ENCODE measurements at places on chromosomes 11 and 22.

DNA sequence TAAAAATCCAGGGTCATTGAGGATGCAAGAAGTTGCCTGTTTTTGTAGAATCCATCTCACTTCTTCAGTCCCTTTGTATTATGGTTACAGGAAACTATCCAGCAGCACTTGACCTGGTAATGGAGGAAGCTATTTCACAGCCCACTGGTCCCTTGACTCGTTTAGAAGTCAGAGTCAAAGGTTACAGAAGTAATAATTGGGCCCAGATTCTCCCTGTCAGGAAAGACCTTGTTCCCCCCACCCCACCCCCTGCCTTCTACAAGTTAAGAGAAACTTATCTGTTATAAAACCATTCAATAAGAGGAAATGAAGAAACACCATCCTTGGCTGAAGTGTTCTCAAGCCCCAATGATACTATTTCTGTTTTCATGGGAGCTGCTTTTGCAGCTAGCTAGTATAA lies 65.8 kb downstream of the CSTPP1 start:
- DNase-seq, result no peak

DNA sequence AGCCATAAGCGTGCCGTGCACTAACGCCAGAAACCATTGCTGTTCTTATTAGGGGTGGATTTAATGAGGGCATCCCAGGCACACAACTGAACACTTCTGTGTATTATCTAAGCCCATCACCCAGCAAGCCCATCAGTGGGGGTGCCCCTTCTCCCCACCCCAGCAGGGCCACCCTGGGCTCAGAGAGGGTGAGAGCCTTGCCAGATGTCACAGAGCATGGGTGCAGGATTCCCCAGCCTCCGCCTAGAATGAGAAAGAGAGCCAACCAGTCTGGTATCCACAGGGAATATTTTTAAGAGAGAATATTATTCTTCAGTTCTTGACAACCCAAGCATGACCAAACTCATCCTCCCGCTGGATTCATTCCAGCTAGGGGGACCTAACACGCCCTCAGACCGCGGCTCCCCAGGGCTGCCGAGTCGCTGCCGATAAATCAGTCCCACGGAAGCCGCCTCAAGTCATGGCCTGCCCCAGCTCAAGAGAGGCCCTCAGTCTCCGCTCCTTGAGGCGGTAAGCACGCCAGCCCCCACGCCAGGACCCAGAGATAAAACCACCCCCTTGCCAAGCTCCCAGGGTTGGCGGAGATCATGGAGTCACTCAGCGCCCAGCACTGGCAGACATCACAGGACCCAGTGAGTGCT lies 47.2 kb downstream of the MN1 start:
- DNase-seq, result no peak

DNA sequence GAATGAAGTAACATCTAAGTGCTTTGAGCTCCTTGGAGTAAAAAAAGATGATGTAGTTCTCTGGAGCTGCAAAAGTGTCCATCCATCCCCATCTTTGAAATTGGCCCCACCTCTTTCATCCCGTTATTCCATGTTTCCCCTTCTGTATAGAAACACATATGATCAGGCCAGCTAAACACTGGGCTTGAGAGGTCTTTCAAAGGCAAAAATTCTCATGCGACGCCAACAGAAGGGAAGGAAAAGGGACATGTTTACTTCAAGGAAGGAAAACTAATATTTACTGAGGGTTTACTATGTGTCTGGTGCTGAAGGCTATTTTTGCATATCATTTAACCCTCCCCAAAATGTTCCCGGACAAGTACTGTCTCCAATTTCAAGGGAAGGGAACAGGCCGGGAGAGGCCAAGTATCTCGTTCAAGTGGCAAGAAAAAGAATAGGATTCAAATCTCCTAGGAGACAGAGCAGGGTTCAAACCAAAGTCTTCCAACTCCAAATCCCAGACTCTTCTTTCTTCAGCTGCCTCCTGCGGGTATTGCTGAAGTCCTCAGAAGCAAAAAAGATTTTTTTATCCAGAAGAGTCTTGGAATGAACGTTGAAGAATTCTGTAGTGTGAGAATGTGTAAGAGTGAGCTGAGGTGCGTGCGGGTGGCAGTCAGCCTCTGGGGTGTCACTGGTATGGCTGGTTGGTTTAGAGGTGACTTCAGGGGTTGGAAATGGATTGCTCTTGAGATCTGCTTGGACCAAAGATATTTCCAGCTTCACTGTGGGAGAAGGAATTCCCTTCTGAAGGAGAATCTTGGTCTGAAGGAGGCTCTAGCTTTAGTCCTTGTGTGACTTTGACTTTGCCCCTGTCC lies 10.1 kb downstream of the TECTA start:
- DNase-seq, result no peak

DNA sequence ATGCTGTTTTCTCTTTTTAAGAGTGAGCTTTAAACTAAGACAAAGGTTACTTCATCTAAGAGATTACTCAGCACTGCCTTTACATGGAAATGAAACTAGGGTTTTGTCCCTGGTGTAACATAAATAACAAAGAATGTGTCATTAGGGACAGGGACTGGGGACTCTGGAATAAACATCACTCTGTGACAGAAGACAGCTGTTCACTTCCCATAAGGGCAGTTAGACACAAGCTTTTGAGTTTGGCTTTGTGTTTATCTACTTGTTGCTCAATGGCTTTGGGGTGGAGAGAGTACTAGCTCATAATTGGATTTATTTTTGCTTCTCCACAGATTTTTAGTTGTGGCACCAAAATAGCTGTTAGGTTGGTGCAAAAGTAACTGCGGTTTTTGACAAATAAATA lies 154.5 kb downstream of the OR4C45 start:
- no peak for DNase-seq

DNA sequence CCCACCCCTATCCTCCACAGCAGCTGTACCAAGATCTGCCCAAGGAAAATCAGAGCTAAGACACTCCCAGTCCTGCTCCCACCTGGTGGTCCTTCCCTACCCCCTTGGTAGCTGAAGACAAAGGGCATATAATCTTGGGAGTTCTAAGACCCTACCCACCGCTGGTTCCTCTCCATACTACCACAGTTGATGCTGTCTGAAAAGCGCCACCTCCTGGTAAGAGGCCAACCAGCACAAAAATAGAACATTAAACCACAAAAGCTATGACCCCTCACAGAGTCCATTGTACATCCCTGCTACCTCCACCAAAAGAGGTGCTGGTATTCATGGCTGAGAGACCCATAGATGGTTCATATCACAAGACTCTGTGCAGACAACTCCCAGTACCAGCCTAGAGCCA lies 161.5 kb upstream of the ARHGAP42 start:
- no peak for DNase-seq

DNA sequence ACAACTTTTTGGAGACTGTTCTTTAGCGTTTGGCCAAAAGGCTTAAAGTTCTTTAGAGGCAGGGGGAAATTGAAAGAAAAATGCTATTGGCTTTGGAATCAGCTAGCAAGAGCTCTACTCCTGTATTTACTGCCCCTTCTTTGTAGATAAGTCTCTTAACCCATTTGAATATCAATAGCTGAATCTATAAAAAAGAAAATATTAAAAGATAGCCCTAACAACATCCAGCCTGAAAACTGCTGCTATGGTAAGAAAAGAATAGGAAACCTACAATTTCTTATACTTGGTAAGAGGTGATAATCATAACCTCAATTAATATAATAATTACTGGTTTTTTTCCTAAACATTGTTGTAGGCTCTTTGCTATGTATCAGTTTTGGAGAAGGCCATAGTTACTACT lies at the start of gene OR5B12:
TSS of gene OR5B12 (minus strand) at position 101 of the 400 bp plus-strand sequence. CDS start 2,085 bp downstream, outside the sequence.
- no peak for DNase-seq

GRCh38 chr22:37640591-37641560 lies 1.4 kb downstream of the SH3BP1 start:
- no peak for DNase-seq

DNA sequence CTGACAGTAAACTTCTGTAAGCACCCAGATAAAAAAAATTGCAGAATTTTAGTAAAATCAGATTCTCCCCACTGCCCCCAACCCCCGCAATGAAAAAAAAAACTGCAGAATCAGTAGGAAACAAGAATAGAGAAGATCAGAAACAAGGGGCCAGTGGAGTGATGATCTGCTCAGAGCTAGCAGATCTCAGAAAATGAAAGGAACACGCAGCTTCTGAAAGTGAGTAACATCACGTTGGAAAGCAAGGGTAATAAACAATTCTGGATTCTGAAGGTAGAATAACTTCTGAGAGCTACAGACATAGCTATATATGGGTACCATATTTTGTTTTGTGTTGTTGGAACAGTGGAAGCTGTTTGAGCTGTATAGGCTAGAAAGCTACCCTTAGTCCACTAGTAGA lies 23.2 kb downstream of the ACAT1 start:
- no peak for DNase-seq

DNA sequence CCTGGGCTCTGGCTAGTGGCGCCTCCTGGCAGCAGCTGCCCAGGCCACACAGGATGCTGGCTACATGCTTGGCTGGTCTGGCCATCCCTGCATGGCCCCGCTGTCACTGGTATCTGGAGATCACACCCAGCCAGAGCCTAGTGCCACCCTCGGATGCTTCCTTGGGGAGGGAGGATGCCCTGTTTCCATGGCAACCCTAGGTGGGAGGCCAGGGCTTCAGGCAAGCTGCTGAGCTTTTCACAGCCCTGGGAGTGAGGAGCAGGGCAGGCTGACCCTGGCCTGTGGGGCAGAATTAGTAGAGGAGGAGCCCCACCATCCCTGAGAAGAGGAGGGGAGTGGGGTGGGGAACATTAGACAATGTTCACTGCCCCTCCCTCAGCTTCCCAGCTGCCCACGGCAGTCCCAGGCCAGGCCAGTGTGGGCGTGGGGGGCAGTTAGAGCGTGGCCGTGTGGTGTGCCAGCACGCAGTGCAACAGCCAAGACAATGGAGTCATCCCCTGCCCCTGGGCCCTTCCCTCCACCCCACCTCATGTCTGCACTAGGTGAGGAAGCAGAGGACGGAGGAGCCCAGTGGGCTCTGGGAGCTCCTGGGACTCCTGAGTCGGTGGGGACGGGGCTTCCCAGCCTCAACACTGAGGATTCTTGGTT lies 50.4 kb downstream of the PARVB start:
- DNase-seq, result no peak

DNA sequence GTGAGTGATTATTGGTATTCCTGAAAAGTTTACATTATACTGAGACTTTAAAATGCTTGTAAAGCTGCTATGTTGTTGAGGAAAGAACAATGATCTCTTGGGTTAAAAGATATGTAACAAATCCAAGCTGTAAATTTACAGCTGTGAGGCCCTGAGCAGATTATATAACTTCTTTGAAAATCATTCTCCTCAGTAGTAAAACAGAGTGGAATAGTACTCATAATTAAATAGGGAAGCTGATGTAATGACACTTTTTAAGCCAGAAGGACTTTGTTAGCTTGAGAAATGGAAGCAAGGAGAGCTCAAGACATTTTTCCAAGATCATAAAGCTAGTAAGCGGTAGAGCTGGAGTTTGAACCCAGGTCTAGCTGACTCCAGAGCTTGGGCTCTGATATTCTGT lies 363.9 kb downstream of the TMEM135 start:
- no peak for DNase-seq

DNA sequence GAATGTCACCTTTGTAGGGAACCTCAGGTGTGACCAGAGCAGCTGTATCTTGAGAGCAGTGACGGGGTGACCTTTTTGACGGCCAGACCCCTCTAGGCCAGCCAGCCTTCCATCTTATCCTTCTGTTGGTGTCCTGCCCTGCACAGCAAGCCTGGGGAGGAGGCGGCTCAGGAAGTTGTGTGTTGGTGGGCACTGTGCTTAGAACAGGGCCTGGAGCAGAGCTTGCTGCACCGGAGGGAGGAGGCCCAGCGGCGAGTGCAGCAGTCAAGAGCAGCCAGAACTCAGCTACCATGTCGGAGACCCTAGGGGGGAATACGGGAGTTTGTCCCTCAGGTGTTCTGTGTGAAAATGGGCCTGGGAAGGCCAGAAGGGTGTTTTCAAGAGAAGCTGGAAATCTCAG lies 129.4 kb downstream of the OSBP2 start:
- no peak for DNase-seq

DNA sequence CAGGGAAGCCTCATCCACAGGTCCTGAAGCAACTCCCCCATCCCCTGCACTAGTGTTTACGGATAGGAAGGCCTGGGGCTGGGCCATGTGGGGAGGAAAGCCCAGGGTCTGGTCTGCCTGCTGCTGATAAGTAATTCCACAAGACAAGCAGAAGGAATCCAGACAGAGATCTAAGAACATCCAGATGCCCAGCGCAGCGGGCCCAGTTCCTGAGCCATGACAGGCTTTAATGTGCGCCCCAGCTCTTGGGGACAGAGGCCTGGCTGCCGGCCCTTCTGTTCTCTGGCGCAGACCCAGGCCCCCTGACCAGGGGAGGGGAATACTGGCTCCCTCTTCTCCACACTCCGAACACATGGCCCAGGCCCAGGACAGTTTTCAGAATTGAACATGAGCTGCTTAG lies 28.8 kb upstream of the ETS1 start:
- no peak for DNase-seq

- no peak for DNase-seq
These were observed 7.5 kb upstream of the NRGN start for GRCh38 chr11:124732230-124732629.

DNA sequence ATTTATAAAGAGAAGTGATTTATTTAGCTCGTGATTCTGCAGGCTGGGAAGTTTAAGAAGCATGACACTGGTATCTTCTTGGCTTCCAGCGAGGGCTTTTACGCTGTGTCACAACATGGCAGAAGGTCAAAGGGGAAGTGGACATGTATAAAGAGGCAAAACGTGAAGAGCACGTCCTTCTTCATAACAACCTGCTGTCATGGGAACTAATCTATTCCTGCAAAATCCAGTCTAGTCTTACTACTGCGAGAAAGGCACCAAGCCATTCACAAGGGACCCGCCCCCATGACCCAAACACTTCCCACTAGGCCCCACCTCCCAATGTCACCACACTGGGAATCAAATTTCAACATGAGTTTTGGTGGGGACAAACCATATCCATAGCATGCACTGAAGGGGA lies 58.3 kb downstream of the AMOTL1 start:
- DNase-seq, result no peak

DNA sequence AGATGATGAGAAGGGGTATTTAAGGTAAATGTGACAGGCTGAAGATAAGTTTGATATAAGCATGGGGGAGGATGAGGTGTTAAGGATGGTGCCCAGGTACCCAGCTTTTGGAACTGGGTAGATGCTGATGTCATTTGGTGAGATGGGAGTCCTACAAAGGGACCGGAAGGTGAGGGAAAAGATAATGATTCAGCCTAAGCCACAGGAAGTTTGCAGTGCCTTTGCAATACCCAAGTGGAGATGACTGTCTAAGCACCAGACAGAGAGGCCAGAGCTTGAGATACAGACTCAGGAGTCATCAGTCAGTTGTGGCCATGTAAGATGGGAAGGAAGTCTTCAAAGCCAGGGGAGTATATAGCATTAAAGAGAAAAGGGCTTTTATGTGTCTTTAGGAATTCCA lies 30.0 kb upstream of the SMCO4 start:
- peak; percentile 23 for DNase-seq

All from T-helper 1 cell (primary cell).